ENCODE measurements at places on chromosomes 11 and 22.

- no peak for DNase-seq
Observed at GRCh38 chr11:117483372-117483771, 155.7 kb downstream of the CEP164 start.

GRCh38 chr11:67354075-67355022 lies 1.0 kb upstream of the POLD4 start:
- DNase-seq = no peak

- no peak for DNase-seq
Observed at GRCh38 chr11:37544491-37544890, 946.5 kb upstream of the RAG2 start.

DNA sequence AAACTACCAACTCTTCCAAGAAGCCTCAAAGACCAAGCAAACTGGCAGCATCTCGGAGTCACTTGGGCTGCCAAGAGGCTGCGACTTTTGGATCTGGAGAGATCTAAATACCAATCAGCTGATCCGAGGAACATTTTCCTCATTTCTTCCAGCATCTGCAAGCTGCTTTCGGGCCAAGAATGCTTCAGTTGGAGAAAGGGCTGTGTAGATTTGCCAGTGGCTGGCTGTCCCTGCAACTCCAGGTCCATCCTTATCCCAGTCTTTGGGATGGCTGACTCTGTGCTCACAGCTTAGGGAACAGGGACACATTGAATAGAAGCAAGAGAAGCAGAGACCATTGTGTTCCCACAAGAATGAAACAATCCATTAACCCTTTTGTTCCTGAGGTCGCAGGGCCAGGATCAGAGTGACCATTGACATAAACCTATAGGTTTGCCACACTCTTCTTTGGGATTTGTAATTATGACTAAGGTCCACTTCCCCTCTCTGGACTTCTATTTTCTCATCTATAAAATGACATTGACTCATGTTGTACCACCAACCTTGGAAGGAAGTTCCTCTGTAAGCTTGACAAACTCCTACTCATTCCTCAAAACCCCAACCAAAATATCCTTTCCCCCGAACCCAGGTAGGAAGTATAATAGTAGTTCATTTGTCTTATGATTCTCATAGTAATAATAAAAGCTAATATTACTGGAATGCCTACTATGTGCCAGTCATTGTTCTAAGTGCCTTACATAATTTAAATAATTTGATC lies 340.8 kb downstream of the MN1 start:
- no peak for DNase-seq

- no peak for DNase-seq
Observed at GRCh38 chr11:119990309-119991021, 147.4 kb downstream of the TRIM29 start.

- no peak for DNase-seq
Observed at GRCh38 chr11:27353593-27354358, 9.2 kb downstream of the CCDC34 start.

DNA sequence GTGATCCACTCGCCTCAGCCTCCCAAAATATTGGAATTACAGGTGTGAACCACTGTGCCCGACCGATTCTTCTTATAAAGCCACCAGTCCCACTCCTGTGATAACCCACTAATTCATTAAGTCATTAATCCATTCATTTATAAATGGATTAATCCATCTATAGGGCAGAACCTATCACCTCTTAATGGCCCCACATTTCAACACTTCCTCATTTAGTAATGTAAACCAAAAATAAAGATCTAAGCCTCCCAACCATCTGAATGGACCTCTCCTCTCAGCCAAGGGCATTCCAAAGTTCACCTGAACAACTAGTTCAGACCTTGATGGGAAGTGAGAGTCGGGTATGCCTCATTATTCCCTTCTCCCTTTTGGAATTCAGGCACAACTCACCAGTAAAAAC lies 9.9 kb upstream of the MRPL11 start:
- no peak for DNase-seq

DNA sequence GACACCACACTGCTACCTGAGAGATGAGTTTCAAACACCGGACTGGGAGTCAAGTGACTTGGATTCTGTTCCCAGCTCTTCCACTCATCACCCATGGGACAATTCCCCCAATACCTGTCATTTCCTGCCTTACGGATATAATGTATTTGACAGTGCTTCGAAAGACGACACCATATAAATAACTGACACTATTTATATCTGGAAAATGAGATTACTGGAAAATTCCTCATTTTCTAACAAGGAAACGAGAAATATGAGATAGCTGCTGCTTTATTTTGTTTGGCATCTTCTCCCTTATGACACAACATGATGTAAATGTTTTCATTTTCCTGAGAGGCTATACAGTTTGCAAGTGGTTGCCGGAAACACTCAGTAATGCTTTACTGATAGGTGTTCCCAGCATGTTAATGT lies 8.6 kb downstream of the HSCB start:
- DNase-seq = no peak

DNA sequence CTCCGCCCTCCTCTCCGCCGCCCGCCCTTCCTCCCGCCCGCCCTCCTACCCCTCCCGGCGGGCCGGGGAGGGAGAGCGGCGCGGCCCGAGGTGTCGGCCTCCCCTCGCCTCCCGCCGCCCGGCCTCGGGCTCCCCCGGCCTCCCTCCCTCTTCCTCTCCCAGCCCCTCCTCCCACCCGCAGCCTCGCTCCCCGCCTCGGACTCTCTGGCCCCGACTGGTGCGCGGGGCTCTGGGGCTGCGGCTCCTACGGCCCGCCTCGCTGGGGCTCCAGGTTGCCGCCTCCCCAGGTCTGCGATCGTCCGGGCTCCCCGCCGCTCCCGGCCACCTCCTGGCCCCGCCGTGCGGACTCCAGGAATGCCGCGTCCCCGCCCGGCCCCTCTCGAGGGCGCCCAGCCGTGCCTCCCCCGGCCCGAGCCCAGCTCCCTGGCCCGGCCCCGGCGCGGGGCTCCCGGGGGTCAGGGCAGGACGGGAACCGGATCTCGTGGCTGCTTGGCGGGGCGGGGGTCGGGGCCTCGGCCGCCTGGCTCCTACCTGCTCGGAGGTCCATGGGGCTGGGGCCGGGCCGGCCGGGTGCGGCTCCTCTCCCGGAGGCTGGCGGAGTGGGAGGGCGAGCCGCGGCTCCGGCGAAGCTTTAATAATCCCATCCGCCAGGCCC lies at the start of gene CLCF1:
CLCF1 (minus strand) TSS at position 606 of the 655 bp plus-strand sequence; CDS start at position 547, 59 bp downstream.
- DNase-seq = peak; percentile 25

DNA sequence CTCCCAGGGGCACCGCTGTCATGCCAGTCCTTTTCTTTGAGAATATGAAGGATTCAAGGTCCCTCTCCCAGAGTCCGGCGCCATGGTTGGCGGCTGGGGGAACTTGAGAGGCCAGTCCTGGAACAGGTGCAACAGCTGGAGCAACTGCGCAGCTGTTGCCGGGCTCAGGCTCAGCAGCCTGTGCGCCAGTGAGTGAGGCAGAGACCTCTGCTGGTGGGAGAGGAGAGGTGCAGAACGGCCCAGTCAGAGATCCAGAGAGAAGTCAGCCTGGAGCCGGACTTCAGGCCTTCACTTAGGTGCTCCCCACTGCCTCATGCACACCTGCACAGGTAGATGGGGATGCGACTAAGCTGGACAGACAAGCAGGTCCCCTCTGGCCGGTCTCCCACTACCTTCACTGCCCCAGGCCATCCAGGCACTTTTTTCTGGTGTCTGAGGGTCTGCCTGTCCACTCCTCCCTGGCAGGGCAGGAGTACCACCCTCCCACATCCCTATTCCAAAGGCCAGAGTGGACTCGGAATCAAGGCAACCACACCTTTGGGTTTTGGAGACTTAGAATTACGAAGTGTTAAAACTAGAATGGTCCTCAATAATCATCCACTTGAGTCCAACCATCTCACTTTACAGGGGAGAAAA lies 4.6 kb downstream of the CHRDL2 start:
- peak; percentile 34 for DNase-seq

DNA sequence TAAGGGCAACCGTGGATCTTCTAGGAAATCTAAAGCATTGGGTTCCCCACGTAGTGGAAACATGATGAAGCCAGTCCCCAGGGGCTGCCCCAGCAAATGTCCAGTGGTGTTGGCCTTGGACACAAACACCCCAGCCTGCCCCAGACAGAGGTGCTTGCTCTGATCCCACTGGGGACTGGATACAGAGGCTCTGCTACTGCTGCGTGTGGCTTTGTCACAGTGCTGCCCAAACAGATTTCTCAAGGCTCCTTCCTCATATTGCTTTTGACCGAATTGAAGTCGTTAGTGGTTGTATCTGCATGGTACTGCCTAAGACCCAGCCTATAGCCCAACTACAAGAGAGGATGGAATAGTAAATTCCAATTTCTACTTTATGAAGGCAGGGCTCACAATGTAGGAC lies 40.1 kb upstream of the CD44 start:
- no peak for DNase-seq

- no peak for DNase-seq
Observed at GRCh38 chr11:104623518-104623917, 274.7 kb downstream of the CASP12 start.

- DNase-seq = no peak
Observed at GRCh38 chr22:39546889-39547586, 14.5 kb upstream of the RPS19BP1 start.

GRCh38 chr11:72848846-72849466 lies 34.7 kb downstream of the ATG16L2 start:
- peak; percentile 34 for DNase-seq

- DNase-seq = no peak
Observed at GRCh38 chr11:43327987-43328386, 16.2 kb downstream of the API5 start.

DNA sequence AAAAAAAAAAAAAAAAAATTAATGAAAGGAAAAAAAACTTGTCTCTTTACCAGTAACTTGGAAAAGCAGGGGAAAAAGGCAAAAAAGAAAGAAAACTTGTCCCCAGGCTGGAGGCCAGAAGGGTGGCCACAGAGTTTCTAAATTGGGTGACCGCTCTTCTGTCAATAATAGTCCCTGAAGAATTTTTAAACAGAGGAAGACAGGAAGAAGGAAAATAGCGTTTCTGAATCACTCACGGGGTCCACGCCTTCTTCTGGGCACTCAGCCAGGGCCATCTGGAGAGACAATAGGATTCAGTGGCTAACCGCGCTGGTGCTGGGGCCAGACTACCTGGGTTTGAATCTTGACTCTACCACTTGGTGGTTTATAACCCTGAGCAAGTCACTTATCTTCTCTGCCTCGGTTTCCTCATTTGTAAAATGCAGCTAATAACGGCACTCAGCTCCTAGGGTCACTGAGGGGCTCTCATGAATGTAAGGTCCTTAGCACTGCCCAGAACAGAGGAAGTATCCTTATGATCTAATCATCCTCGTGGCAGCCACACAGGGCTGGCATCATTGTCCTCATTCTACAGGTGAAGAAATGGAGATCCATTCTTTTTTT lies 7.0 kb downstream of the C11orf86 start:
- no peak for DNase-seq

DNA sequence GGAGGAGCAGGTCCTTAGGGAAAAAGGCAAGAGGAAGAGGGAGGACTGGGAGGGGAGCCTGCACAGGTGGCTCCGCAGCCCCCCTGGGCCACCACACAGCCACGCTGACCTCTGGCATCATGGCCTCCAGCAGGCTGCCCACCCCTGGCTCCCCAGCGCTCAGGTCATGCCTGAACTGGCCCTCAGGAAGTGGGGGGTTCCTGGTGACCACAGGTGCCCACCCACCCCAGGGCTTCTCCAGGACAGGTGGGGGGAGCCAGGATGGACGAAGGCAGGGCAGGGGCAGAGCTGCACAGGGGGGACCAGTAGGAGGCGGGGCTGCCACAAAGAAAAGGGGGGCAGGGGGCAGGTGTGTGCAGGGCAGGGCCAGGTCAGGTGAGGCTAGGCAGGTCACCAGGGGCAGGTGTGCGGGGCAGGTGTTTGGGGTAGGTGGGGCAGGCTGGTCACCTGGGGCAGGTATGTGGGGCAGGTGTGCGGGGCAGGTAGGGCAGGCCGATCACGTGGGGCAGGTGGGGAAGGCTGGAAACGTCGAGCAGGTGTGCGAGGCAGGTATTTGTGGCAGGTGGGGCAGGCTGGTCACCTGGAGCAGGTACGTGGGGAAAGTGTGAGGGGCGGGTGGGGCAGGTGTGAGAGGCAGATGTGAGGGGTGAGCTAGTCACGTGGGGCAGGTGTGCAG lies 997 bp downstream of the DEAF1 start:
- DNase-seq = no peak

GRCh38 chr11:111612224-111612623 lies 10.0 kb downstream of the SIK2 start:
- no peak for DNase-seq

GRCh38 chr11:67544616-67545242 lies 21.5 kb upstream of the CABP2 start:
- DNase-seq = no peak

GRCh38 chr11:85740481-85741400 lies 54.7 kb upstream of the CCDC89 start:
- DNase-seq = no peak

DNA sequence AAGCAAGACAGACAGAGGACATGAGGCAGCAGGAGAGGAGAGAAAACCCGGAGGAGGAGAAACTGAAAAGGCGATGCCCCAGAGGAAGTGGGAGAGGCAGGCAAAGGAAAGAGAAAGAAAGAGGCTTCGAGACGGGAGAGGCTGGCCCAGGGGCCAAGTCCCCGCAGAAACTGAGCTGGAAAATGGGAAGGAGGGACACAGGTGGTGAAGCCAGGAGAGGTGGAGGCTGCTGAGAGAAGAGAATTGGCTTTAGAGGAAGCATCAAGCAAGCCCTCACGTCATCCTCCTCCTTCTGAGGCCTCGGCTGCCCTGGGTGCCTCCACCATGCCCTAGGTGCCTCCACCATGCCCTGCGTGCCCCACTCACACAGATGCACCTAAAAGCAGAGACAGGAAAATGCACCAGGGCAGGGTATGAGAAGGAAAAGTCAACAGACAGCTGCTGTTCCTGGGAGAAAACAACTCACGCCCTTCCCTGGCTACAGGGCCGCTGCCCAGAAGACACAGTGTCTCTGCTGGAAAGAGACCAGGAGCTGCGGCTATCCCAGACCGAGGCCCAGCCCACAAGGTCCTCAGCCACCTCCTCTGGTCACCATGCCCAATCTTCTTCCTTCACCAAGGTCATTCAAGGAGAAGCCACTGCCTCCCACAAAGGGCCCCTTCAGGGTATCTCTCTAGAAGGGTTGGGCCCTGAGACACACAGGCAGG lies 14.3 kb downstream of the FXYD6 start:
- no peak for DNase-seq

- DNase-seq = no peak
Observed at GRCh38 chr11:116738975-116739374, 33.8 kb downstream of the BUD13 start.

DNA sequence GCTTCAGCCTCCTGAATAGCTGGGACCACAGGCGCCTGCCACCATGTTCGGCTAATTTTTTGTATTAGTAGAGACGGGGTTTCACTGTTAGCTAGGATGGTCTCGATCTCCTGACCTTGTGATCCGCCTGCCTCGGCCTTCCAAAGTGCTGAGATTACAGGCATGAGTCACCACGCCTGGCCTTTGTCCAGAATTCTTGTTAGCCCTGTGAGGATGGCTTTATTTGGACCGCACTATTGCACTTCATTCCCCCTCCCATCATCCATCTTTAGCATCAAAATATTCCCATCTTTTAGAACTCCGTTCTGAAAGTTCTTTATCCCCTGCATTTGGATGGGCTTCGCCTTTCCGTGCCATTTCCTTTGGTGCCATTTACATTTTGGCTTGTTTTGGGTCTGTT lies 2.6 kb downstream of the SAMM50 start:
- no peak for DNase-seq
